ENCODE measurements at places on chromosomes 3 and 15.

- no peak for DNase-seq
Observed at GRCh38 chr3:48692551-48692950, 6.8 kb upstream of the NCKIPSD start.

GRCh38 chr3:11410564-11410963 is 138.4 kb downstream of the ATG7 start:
- DNase-seq, result no peak

GRCh38 chr3:33233884-33234283 is 15.3 kb upstream of the SUSD5 start:
- DNase-seq, result no peak

GRCh38 chr3:97705764-97706163 is 58.8 kb upstream of the ARL6 start:
- DNase-seq, result no peak

DNA sequence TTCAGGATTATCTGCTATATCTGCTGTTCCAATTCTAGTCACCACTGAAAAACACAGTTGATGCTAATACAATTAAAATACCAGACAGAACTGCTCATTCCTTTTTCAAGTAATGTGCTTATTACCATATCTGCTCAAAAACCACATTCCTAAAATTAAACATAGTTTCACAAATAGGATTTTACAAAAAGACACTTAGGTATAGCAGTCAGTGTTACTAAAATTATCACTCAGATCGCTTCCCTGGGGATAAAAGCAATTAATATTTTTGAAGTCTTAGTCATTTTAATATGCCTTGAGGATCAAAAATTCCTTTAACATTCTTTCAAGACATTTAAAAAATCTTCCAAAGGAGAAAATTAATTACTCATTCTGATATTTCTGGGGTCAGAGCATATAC is 71.5 kb downstream of the RAD18 start:
- DNase-seq, result no peak

- DNase-seq, result no peak
Observed at GRCh38 chr3:71177375-71177774, 406.2 kb downstream of the FOXP1 start.

DNA sequence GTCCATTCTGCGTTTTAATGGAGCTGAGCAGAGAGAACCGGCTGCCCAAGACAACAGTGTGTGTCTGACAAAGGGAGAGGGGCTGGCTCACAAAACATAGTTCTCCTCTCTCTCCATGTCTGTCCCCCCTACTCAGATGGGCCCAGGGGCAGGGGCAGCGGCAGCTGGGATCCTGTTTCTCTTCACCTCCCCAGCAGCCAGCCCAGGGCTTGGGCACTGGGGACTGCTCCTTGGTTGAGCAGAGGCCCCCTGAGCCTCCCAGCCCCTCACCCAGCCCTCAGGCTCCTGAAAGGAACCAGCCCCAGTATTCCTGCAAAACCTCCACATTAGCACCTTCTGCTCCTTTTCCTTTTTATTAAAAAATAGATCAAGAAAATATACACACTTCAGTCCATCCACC is 17.8 kb downstream of the TPRA1 start:
- DNase-seq, result no peak

GRCh38 chr3:68148447-68148846 is 494.0 kb upstream of the SUCLG2 start:
- no peak for DNase-seq

- DNase-seq, result no peak
Observed at GRCh38 chr3:156181509-156181908, 61.1 kb downstream of the KCNAB1 start.

- DNase-seq, result no peak
Observed at GRCh38 chr15:100769043-100769974, 110.3 kb upstream of the ALDH1A3 start.

DNA sequence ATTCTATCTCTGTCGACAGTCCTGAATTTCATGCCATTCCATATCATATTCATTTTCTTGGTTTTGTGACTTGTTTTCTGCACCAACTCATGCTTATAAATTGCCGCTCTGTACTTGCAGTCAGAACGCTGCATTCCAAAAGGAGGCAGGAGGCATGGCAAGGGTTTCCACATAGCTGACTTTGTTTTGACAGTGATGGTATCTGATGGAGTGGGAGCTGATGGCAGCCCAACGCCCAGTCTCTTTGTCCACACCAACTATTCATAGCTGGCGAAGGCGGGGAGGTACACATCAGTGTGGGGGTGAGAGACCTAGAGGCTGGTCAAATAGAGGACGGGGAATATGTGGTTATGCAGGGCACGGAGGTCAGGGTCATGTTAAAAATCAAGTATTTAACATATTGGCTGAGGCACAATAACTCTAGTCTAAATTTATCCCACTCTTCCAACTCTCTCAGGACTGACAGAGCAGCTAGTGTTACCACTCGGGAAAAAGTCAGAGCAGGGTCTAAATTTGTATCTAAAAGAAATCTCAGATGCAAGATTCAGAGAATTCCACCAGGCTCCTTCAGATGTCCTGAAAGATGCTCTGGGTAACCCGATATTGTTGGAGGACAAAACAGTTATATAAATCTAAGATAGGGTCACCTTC is 67.8 kb upstream of the ATP13A3 start:
- no peak for DNase-seq

- no peak for DNase-seq
Observed at GRCh38 chr3:140167600-140168281, 232.8 kb downstream of the CLSTN2 start.

DNA sequence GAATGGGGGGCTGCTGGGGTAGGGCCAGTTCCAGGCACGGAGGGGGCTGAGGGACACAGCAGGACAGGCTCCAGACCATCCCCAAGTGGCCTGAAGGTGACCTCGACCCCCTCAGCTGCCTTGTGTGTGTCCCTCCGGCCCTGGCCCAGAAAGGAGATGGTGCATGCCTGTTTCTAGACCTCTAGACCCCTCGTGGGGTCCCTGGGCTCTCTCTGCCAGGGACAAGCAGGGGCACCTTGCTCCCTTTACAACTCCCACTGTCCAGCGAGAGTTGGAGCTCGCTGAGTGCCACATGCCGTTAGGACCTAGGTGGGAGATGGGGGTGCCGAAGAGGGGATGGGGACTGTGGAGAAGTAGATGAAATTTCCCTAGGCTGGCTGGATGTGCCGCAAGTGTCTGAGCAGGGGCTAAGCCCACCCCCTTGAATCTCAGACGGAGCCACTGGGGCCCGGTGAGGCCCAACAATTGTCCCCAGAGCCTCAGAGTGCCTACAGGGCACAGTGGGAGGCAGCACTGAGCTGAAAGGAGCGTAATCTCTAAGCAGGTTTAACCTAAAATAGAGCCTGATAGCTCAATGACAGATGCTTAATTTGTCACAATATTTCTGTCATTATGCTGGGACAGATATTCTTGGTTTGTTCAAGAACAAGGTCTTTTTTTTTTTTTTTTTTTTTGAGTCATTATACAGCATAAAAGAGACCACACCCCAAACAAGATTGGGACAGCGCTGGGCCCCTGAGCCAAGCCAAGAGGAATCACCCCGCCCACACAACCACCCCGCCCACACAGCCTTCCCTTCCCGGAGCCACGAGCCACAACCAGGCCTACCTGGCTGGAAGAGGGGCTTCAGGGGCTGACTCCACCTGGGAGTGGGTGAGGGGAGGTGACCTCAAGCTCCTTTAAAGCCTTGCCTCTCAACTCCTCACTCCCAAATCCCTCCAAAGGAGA is 23.6 kb upstream of the KLF13 start:
- no peak for DNase-seq

DNA sequence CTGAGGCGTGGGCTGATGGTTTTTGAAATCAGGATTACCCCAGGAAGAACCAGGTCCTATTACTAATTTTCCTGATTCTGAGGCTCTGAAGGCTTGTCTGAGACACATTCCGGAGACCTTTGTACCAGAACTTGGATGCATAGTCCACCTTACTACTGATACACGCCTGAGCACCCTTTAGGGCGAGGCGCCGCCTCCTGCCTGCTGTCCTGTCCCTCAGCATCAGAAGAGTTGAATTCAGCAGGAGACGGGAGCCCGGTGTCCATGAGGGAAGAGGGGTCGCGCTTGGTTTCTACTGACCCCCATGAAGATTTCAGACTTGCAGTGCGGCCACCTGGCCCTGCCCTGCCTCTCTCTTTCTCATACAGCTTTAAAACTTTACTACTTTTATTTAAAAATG is 49.9 kb downstream of the KLF13 start:
- DNase-seq, result no peak

DNA sequence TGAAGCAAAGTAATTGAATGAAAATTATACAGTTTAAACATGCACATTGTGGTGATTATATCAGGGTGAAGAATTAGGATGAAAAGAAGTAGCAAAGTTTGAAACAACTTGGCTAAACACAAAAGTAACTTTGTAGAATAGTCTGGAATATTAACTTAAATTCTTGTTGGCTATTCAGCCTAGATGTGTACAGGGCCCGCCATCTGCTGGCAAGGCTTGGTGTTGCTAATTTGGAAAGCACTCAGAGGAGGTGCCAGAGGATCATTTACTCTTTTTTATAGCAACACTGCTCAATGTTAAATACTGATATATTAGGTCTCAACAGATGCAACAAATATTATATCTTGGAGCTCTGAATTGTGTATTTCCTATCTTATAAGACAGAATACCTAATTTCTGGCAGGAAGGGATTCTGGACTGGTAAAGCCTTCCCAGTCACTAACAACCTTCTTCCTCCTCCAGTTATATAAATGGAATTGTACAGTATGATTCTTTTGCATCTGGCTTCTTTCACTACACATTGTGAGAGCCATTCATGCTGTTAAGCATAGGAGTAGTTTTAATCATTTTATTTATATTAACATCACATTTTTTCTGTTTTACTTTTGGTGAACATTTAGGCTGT is 36.1 kb downstream of the TTC23 start:
- peak; percentile 57 for DNase-seq

DNA sequence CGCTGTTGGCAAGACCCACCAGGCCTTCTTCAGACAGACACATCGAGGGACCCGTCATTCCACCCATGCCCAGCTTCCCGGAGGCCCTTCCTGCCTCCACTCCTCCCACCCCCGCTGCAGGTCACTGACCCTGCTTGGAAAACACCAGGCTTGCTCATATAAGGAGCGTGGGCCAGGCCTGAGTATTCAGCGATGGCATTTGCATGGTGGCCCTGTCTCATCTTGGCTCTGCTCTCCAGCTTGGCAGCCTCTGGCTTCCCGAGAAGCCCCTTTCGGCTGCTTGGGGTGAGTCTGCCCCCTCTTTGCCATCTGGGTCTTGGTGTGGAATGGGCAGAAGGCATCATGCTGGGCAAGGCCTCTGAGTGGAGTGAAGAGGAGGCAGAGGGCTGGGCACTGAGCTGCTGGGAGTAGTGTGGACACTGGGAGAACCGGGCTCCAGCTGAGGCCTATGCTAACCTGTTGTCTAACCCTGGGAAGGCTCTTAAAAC is at the start of gene ITIH3:
TSS of gene ITIH3 (plus strand) at position 185 of the 488 bp plus-strand sequence. CDS start at position 193, 8 bp downstream.
- DNase-seq, result no peak

GRCh38 chr3:4985330-4986174 is 6.3 kb downstream of the BHLHE40 start:
- no peak for DNase-seq

DNA sequence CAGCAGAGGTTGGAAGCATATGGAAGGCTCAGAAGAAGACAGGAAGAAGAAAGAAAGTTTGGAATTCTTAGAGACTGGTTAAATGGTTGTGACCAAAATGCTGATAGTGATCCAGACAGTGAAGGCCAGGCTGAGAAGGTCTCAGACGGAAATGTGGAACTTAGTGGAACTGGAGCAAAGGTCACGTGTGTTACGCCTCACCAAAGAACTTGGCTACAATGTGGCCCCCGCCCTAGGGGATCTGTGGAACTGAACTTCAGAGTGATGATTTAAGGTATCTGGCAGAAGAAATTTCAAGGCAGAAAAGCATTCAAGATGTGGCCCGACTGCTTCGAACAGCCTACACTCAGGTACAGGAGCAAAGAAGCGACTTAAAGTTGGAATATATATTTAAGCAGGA is 83.1 kb downstream of the MYO5A start:
- no peak for DNase-seq

GRCh38 chr15:76169018-76169417 is 109.2 kb downstream of the TMEM266 start:
- DNase-seq, result peak; percentile 62

DNA sequence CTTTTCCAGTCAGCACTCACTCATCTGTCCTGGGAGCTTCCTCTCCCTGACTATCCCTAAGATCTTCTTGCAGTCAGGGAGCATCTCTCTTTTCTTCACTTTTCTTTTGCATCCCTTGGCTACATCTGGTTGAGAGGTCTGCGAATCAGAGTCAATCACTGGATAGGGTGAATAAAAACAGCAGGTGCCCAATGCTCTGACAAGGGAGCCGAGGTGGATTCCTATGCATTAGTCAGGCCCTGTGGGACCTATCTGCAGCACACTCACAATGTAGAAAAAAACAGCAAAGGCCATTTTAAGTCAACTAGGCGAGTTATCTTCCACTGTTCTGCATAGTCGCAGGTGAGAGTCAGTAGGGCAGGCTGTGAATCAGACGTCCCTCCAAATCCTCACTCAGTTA is 35.5 kb downstream of the DZIP1L start:
- no peak for DNase-seq

GRCh38 chr3:151383956-151384355 is 597 bp downstream of the P2RY12 start:
- no peak for DNase-seq

- no peak for DNase-seq
Observed at GRCh38 chr3:71951361-71951760, 166.4 kb upstream of the PROK2 start.

DNA sequence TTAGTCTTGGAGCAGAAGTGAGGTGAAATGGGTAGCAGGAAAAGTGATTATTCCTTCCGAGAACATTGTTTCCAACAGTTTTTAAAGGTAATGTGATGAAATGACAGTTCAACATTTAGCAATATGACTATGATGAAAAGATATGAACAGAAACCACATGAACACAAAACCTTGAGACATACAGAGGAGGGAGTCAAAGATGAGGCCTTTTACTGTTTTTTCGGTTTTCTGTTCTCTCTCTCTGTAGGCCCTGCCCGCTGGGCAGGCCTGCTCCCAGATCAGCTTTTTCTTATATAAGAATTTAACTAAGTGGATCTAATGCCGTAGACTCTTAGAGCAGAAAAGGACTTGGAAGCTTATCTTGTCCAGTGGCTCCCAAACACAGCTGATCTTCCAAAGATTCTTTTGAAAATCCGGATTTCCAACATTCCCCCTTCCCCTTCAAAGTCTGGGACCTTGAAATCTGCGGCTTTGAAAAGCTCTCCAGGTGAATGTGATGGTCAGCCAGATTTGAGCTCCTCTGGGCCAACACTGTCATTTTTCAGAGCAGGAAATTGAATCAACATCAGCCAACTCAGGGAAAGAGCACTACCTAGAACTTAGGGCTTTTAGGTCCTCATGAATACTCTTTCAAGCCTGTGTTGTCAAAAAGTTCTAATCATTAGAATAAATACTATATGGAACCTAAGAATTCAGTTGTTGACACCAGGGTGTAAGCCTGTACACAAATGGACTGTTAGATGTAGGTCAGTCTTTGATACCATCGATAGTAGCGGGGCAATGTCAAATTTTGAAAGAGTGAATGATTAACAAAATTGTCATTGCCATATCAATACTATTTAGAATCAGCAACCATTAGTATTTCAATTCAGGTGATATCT is 372.7 kb downstream of the SHQ1 start:
- no peak for DNase-seq

Measured in Kasumi-1 (cell line).